K562 (cell line): ENCODE measurements at places on chromosomes 2 and 18. TPM values are rescaled to one million over a fixed set of nuclear protein-coding genes. Genes with fewer than 3 reads are reported as not detected.

DNA sequence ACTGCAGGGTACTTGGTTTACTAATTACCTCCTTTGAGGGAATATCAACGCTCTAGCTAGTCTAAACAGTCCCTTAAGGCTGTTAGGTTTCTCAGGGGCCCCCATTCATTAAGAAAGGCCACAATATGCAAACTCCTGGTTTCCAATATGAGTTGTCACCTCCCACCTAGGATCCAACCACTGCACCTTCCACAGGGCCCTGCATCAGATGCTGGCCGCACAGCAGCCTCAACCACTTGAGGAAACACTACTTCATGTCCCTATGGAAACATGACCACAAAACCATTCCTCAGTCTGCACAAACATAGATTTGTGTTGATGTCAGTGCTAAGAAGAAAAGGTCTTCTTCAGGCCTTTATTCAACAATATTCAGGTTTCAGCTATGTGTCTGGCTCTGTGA is 40.9 kb downstream of the STAT4 start:
- no peak for DNase-seq

DNA sequence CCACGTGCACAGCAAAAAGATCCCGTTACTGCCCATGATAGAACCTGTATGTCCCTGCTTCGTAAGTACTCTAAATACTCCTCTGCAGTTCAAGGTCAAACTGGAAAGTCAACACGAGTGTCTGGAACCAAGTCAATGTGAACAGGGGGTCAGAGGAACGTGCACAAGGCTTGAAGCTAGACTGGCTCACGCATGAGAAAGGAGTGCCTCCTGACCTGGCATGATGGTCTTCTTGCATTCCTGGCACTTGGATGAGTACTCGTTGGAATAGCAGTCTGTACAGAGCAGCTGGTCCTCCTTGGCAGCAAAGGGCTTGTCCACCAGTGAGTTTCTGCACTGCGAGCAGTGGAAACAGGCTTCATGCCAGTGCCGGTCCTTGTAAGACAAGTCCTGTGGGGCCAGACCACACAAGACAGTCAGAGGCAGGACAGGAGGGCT is 25.5 kb downstream of the FHL2 start:
- DNase-seq, result no peak

GRCh38 chr18:74213429-74213828 is 65.1 kb downstream of the TIMM21 start:
- no peak for DNase-seq

GRCh38 chr2:61177727-61178549 is 15.9 kb downstream of the C2orf74 start:
- DNase-seq, result no peak

DNA sequence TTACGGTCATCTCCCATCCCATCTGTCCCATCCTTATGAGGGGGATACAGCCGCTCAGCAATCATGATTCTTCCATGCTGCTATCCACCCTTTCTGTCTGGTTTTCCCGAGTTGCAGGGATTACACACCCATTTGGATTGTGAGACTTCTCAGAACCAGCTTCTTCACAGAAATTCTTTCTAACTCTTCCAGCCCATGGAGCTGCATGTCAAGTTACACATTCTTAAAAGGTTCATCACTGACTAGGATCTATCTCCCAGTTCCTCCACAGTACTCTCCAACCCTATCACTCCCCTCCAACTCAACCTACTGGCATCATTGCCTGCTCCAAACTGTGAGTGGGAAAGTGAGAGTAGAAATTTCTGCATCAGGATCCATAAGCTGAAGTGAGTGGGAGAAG is 558.2 kb upstream of the TNP1 start:
- DNase-seq, result no peak

DNA sequence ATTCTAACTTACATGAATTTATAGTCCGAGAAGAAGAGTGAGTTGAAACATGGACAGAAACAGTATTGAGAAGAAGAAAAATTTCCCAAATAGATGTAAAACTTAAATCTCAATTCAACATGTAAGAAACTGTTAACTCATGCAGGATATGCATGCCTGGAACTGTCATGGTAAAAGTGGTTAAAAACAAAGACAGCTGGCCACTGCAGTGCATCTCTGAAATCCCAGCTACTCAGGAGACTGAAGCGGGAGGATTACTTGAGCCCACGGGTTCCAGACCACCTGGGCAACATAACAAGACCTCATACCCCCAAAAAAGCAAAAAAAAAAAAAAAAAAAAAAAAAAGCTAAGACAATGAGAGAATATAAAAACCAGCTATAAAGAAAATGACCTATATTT is 93.0 kb upstream of the TTC27 start:
- DNase-seq, result no peak

DNA sequence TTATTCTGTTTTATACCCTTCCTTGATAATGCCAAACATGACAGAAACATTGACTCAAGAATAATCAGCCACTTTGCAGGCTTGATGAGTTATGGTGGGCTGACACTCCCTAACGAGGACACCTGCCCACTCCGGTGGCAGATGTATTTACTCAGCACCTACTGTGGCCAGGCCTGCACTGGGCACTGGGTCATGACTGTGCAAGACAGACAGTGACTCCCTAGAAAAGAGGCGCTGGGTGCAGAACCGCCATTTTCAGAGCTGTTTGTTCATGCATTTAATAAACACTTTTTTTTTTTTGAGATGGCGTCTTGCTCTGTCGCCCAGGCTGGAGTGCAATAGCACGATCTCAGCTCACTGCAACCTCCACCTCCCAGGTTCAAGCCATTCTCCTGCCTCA is 32.5 kb downstream of the SNED1 start:
- no peak for DNase-seq

GRCh38 chr18:9673296-9674251 is 34.5 kb upstream of the RAB31 start:
- peak; percentile 73 for DNase-seq

DNA sequence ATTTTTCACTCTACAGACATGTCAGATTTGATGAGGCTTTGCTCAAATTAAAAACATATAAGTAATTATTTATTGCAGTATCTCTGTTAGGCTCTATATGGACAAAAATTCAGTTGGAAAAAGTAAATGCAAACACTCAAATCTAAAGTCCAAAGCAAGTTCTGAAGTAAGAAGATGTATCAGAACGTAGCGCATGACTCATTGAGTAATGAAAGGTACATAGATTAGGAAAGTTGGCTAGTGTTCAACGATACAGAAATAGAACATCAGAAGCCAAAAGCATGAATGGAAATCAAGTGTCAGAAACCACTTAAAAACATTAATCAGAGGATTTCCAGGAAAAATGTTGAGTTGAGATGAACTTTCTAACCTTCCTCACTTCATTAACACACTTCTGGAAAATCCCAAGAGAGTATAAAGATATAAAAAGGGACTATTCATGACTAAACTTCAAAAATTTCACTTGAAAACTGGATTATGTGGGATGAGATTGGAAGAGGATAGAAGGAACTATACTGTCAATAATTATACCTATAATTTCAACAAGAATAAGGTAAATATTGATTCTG is 494.1 kb downstream of the LRRTM4 start:
- DNase-seq, result no peak

GRCh38 chr18:71209944-71210343 is 921.1 kb downstream of the SOCS6 start:
- DNase-seq, result no peak

- DNase-seq, result no peak
Measured at GRCh38 chr2:96413323-96413722, 77.8 kb downstream of the NCAPH start.

ANKRD23 gene
- polyA plus RNA-seq, result 4.5 and 5.8 TPM in 2 replicates

CD207 gene
- polyA plus RNA-seq, result not detected in 2 replicates

CFAP53 gene
- 1.9 TPM in 2 replicates for polyA plus RNA-seq
